Hippocampal formation (tissue), 2 donors: ENCODE measurements at places on chromosomes 6 and 20.

GRCh38 chr20:19363476-19363875 lies 151.0 kb downstream of the SLC24A3 start:
- DNase-seq, result no peak

- DNase-seq, result no peak
Measured at GRCh38 chr6:131575834-131576478, 2.9 kb downstream of the ARG1 start.

GRCh38 chr20:10511170-10511508 lies 76.0 kb downstream of the SLX4IP start:
- no peak for DNase-seq

DNA sequence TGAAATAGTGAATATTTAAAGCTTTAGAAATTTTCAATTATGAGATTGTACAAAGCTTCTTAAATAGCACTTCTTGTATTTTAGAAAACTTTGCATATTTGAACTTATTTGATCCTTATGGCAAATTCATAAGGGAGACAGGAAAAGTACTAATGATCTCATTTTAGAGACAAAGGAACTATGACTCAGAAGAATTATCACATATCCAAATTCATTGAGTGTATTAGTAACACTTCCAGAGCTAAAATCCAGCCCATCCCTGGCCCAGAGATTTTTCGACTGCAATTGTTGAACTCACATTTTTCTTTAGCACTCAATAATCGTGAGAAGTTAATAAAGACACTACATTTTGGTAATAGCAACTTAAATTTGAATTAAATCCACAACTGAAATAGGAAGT lies 704.3 kb downstream of the EPM2A start:
- no peak for DNase-seq

DNA sequence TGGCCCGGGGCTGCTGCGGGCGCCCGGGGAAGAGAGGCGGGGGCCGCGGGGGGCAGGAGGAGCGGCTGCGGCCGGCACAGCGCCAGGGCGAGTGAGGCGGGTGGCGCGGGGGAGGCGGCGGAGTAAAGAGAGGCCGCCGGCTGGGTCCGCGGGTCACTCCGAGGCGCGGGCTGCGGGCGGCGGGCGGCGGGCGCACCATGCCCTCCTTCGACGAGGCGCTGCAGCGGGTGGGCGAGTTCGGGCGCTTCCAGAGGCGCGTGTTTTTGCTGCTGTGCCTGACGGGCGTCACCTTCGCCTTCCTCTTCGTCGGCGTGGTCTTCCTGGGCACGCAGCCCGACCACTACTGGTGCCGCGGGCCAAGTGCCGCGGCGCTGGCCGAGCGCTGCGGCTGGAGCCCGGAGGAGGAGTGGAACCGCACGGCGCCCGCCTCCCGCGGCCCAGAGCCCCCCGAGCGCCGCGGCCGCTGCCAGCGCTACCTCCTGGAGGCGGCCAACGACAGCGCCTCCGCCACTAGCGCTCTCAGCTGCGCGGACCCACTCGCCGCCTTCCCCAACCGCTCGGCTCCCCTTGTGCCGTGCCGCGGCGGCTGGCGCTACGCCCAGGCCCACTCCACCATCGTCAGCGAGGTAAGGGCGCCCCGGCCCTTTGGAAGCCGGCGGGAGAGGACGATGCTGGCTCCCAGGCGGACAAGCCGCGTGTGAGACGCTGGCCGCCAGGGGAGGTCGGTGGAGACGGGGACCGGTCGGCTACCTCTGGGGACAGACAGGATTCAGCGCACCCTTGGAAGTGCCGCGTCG lies at the start of gene SLC22A3:
Gene SLC22A3, plus strand, starts transcription at position 156 of the 797 bp plus-strand sequence. Its CDS starts 42 bp downstream, at position 198.
- no peak for DNase-seq

DNA sequence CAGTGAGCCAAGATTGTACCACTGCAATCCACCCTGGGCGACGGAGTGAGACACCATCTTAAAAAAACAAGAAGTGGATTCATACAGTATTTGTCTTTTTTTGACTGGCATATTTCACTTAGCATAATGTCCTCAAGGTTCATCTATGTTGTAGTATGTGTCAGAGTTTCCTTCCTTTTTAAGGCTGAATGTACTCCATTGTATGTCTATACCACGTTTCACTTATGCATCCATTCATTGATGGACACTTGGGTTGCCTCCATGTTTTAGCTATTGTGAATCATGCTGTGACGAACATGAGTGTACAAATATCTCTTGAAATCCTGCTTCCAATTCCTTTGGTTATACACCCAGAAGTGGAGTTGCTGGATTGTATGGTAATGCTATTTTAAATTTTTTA lies 28.9 kb upstream of the FAM83D start:
- DNase-seq, result no peak

DNA sequence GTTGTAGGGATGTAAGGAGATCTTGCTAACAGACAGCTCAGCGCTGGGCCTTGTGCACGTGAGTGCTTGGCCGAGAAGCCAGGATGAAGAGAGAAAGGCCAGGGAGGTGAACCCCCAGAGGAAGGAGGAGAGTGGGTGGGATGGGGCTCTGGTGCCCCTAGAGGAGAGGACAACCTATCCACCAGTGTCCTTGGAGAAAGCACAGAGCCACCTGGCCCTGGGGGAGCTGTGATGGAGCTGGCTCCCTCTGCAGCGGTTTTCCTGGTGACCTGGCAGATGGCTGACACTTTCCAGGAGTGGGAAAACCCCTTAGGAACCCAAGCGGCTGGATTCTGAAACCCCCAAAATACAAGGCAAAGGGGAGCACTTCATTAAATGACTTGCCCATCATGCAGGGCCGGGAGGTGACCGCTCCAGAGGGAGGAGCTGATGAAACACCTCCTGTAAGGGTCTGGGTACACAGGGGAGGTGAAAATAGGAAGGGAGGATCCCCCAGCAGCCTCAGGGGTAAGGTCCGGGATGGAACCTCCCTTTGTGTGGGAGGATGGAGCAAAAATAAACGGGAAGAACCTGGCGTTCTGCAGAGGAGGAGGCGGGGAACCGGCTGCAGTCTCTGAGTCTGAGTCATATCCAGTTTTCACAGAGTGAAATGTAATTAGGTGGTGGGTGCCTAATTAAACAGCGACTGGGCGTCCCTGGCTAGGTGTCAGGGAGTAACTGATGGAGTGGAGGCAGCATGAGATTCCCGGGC lies 80.4 kb downstream of the SULF2 start:
- no peak for DNase-seq
